ENCODE measurements at places on chromosomes 7 and 10.
A peak's percentile ranks its signal among the peaks of the same experiment; 100 is the strongest.

DNA sequence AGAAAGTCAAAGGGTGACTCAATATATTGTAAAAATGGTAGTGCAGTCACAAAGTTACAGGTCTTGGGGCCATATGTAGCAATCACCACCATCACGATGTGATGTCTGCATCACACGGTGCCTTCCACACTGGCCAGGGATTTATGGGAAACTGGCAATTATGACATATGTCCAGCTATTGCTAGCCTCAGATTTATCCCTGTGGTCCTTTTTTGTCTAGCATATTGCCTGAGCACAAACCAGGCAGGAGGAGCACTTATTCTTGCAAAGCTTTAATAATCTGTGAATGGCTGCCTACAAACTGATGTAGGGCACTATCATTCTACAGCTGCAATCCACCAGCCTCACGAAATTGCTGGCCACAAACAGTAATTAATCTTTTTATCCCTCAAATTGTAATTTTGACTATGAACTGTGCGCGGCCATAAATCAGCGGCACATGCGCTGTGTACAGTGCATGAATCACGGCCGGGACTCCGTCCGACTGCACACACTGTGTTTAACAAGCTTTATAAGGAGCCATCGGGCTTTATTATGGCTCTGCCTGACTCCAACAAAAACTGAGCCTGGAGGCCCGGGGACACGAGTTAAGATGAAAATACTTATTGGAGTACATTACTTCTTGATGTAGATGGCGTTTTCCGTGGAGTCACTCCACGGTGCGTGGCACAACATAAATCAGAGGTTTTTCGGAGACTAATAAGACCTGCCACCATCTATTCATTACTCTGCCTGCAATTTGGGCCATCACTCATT is 115.2 kb downstream of the EBF3 start:
- no peak for DNase-seq

DNA sequence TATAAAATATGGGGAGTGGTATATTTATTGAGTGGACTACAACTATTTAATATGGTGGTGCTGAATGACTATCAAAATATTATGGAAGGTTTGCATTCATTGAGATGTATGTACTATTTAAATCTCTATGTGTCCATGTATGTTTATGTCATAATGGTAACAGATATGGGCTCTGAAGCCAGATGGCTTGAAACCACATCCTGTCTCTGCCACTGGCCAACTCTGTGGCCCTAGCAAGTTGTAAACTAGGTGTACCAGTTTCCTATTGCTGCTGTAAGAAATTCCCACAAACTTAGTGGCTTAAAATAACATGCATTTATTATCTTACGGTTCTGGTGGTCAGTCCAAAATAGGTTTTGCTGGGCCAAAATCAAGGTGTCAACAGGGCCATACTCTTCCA is 198.1 kb upstream of the NFE2L3 start:
- DNase-seq: no peak

DNA sequence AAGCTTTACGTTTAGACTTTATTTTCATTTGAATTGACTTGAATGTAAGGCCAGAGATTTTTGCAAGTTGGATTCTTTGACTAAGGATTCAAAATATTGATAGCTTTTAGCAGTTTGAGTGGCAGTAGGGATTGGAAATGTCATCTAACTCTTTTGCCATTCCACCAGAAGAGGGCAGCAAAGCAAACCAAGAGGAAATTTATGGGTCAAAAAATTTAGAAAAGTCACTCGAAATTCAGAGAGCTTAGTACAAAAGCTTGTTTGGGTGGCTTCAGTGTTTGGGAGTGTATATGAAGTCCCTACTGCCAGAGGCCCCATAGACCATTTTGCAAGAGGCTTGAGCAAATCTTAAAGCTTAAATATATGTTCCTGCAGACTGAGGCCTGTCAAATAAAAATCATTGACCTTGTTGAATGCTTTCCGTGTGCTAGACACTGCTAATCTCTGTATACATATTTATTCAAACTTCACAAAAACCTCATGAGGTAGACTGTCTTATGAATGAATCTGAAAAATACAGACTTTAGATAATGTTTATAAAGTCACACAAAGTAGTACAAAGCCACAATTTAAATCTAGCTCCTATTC is 44.6 kb upstream of the RSBN1L start:
- DNase-seq: peak; percentile 28

- DNase-seq: no peak
These were observed 68.1 kb downstream of the LHPP start for GRCh38 chr10:124529661-124530214.

DNA sequence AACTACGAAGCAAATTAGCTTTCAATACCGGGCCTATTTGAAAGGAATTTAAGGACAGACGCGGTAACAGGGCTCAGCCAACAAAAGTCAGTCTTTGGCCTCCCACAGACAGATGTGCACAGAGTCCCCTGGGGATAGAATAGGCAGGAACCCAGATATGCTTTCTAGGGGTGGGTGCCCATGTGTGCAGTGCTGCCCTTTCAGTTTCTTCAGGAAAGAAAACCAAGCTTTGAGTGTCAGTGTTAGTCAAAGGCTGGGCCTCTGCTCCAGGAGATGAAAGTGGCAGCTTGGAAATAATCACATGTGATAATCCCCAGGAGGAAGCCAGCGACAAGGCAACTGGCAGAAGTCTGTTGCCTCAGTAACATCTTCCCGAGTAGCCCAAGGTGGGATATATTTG is 43.8 kb upstream of the CSTF2T start:
- no peak for DNase-seq

DNA sequence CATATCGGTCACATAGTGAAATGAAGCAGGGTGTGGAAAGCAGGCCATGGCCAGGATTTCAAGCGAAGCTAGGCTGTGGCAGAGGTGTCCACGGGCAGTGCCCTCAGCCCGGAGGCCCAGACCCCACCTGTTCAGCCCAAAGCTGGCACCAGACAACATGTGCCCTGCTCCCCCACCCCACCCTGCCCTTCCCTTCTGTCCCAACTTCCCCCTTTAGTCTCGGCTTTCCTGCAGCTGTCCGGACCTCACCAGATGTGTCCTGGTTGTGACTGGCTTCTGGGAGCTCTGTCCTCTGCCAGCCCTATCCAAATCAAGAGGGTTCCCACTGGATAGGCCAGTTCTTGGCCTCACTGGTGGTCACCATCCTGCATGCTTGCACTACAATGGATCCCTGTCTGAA is 37.3 kb downstream of the ADAM12 start:
- DNase-seq: no peak

- DNase-seq: no peak
These were observed 46.0 kb downstream of the VOPP1 start for GRCh38 chr7:55526329-55526728.

- no peak for DNase-seq
These were observed 121.7 kb downstream of the EVX1 start for GRCh38 chr7:27364344-27364758.

- DNase-seq: no peak
These were observed 98.6 kb upstream of the MDFIC start for GRCh38 chr7:114823290-114823689.

DNA sequence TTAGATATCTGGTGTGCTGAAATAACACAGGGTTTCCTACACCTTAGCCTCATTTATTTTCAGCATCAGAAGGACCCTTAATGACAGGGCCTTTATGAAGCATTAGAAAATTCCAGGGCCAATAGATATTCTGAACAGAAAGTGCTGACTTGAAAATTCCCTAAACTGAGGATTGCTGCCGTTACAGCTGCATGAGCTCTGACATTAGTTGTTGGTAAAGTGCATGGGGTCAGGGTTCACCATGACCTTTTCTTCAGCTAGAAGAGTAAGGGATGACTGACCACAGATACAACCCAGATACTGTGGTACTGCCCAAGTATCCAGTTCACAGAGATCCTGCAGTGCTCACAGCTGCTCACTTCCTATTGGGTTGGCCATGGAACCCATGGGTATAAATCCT is 181.7 kb upstream of the SLC25A13 start:
- no peak for DNase-seq

DNA sequence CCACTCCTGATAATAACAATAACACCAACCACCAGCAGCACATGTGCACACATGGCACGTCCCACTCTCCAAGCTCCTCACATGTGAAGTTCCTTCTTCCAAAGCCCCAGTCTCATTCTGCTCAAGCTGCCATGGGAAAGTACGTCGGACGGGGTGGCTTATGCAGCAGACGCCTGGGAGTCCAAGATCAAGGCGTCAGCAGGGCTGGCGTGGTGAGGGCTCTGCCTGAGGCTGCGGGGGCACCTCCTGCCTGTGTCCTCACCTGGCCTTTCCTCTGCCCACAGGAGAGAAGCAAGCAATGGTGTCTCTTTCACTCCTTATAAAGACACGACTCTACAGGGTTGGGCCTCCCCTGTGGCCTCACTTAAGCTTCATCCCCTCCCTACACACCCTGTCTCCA is 68.8 kb upstream of the INSIG1 start:
- DNase-seq: no peak

GRCh38 chr10:78960316-78960800 is 108.4 kb upstream of the ZMIZ1 start:
- DNase-seq: no peak

GRCh38 chr7:125516194-125516593 is 586.6 kb upstream of the POT1 start:
- DNase-seq: no peak

DNA sequence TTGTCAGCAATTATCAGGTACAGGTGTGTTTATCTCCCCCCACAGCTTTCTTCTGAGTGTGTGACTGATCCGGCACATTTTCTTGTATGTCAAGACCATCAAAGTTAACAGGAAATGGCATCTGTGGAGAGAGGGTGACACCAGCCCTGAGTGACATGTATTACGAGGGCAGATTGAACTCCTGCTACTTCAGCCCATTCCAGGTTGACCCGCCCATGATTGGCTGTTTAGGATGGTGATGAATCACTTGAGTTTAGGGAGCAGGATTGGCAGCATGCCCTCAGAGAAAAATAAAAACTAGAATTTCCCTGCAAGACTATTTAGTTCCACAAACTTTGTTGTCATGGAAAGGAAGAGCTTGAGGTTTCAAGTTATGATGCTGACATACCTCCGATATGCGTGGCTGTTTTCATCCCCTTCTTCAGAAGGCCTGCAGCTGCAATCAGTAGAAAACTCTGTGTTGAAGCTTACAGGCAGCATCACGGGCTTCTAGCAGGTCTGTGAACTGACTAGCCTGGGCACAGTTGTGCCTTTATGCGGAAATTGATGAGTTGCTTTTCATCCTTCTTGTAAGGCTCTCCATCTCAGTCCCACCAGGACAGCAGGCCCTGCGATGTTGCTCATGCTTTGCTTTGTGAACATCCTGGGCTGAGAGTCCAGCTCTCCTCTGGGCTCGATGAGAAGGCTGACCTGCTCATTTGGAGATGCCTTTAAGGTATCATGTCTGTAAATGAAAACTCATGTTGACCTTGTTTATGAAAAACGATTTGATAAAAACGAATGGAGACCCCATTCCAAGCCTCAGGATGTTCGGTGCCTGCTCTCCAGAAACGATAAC is 8.0 kb upstream of the CELF2 start:
- peak; percentile 29 for DNase-seq

- DNase-seq: no peak
These were observed at the start of gene GPRIN2 for GRCh38 chr10:46556515-46557318. GPRIN2 (minus strand) TSS chr10:46556658; CDS start chr10:46550736, 5,922 bp downstream.

DNA sequence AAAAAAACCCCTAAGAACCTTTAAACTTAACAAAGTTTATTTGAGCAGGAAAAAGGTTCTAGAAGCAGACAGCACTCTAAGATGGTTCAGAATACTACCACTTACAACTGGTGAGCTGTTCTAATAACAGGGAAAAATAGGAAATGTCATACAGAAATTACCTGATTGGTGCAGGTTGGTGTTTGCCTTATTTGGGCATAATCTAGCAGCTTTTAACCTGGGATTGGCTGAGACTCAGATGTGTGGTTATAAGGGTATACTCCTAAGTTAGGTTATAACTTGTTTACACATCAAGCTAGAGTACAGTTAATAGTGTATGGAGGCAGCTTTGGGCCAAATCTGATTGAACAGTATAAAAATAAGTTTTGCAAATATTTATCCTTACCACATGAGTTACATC is 59.8 kb downstream of the MAPK8 start:
- no peak for DNase-seq

GRCh38 chr7:45939574-45939973 is 18.5 kb upstream of the IGFBP3 start:
- DNase-seq: no peak

- DNase-seq: no peak
These were observed 19.8 kb upstream of the DNAAF5 start for GRCh38 chr7:706721-707120.

GRCh38 chr7:6096581-6096980 is 65.4 kb downstream of the ANKRD61 start:
- DNase-seq: no peak

DNA sequence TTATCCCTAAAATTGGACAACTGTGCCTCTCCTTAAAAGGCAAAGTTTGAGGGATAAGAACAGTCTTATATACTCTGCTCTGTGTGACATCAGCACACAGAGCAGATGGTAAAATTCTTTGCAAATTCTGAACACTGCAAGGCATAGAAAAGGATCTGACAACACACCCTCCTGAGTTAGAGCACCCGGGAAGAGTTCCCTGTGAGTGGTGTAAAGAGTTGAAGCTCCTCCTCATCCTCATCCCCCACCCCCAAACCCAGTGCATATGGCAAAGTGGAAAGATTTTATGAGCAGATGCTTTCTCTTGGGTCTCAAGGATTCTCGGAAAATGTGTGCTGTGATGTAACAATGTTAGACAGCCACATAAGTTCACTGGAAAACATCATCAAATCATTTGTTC is 40.0 kb upstream of the DGKI start:
- no peak for DNase-seq

GRCh38 chr10:128051548-128051947 is 74.7 kb downstream of the MKI67 start:
- DNase-seq: no peak

GRCh38 chr10:78338717-78339116 is 305.1 kb downstream of the RPS24 start:
- no peak for DNase-seq

- DNase-seq: no peak
These were observed 570 bp downstream of the BMS1 start for GRCh38 chr10:42783181-42783549.

GRCh38 chr10:1117651-1118050 is 61.5 kb downstream of the WDR37 start:
- DNase-seq: no peak

- no peak for DNase-seq
These were observed 187.4 kb downstream of the CYP26A1 start for GRCh38 chr10:93261089-93261488.

DNA sequence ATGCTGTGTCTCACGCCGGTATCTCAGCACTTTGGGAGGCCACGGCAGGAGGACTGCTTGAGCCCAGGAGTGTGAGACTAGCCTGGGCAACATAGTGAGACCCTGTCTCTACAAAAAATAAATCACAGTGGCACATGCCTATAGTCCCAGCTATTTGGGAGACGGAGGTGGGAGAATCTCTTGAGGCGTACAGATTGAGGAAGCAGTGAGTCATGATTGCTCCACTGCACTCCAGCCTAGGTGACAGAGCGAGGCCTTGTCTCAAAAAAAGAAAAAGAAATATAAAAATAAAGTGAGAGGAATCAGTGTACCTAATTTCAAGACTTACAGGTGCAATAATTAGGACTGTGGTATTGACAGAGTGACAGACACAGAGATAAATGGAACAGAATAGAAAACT is 23.9 kb downstream of the SLC25A40 start:
- no peak for DNase-seq

- no peak for DNase-seq
These were observed 291.0 kb downstream of the RNLS start for GRCh38 chr10:88292185-88292514.

Data from central memory CD4-positive, alpha-beta T cell (primary cell).